Nephron progenitor cell (in vitro differentiated cells): ENCODE measurements at places on chromosomes 7 and 10.

GRCh38 chr10:804191-804781 is 114.8 kb upstream of the DIP2C start:
- peak; percentile 72 for DNase-seq

DNA sequence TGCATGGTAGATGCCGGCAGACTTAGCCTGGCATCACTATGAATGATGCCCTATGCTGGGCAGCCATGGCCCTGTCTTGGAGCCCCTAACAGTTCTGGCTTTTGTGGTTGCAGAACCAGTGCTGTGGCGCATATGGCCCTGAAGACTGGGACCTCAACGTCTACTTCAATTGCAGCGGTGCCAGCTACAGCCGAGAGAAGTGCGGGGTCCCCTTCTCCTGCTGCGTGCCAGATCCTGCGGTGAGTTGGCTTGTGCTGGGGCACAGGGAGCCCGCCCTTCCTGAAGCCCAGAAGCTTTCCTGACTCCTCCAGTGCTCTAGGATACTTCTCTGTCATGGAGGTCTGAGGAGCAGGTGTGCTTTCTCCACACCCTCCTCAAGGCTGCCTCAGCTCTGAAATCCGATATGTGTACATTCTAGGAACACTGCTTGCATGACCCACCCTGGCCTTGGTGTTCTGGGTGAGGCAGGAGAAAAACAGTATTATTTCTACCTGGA is 25.6 kb upstream of the SH2D4B start:
- DNase-seq: no peak

- DNase-seq: no peak
Observed at GRCh38 chr10:113718969-113719822, 32.3 kb upstream of the PLEKHS1 start.

DNA sequence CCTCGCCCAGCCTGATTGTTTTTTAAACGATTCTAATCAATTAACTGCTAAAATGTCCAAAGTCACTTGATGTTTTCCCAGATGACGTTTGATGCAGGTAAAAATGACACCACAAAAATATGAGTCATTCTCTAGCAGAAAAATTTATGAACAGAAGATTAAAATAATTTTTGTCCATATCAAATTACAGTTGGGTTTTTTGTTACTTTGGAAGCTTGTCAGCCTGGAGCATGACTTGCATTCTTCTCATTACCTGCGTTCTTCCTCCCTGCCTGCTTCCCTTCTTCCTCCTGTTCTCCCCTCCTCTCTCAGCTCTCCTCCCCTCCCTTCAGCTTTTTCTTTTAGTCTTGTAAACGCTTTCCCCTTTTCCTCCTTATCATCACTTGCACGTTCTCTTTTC is 18.7 kb downstream of the IL15RA start:
- no peak for DNase-seq

DNA sequence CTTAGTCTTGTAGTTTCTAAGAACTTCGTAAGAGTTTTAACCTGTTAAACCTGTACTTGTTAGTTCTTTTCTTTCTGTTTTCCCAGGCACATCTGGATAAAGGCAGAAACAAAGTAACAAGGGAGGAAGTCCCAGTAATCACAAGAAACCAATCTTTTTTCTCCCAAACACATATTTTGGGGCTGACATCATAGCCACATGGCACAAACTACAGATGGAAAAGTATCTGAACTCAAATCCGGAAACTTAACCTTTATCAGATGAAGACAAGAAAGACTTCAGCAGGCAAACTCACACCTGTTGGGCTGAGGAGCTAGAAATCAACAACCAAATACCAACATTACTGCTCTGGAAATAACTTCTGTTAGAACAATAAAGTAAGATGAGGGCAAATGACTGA is 67.1 kb downstream of the CUBN start:
- no peak for DNase-seq

DNA sequence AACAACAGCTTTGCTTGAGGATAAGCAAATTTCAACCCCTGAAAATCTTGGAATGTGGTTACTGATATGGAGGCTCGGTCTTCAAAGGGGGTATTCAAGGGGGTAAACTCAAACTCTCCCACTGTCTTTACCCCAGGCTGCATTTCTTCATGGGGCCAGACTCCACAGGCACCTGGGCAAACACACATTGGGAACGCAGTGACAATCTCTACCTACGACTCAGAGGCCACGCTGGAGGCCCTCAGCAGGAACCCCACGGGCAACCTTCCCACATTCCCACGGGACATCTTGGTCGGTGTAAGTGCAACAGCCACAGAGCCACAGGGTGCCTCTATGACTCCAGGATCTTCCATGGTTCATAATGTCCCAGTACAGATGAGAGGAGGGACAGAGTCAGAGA is 2.2 kb upstream of the INSIG1 start:
- no peak for DNase-seq

- DNase-seq: no peak
Observed at GRCh38 chr10:98608411-98608810, 161.7 kb upstream of the HPS1 start.

- no peak for DNase-seq
Observed at GRCh38 chr7:91289633-91290254, 25.5 kb downstream of the FZD1 start.

GRCh38 chr7:139523199-139523941 is at the start of gene CLEC2L:
TSS of gene CLEC2L (plus strand) at chr7:139523685. CDS start at chr7:139523928, 243 bp downstream.
- peak; percentile 72 for DNase-seq

- DNase-seq: no peak
Observed at GRCh38 chr10:61342858-61343572, 110.2 kb downstream of the TMEM26 start.

- no peak for DNase-seq
Observed at GRCh38 chr7:105389088-105389650, 448 bp upstream of the SRPK2 start.

GRCh38 chr7:98571986-98572385 is 45.1 kb upstream of the NPTX2 start:
- DNase-seq: no peak

- DNase-seq: no peak
Observed at GRCh38 chr7:55441774-55442522, 76.8 kb downstream of the LANCL2 start.

GRCh38 chr7:16991551-16991950 is 109.8 kb upstream of the AGR3 start:
- DNase-seq: no peak

GRCh38 chr7:130667593-130668257 is 823 bp downstream of the COPG2 start:
- no peak for DNase-seq

DNA sequence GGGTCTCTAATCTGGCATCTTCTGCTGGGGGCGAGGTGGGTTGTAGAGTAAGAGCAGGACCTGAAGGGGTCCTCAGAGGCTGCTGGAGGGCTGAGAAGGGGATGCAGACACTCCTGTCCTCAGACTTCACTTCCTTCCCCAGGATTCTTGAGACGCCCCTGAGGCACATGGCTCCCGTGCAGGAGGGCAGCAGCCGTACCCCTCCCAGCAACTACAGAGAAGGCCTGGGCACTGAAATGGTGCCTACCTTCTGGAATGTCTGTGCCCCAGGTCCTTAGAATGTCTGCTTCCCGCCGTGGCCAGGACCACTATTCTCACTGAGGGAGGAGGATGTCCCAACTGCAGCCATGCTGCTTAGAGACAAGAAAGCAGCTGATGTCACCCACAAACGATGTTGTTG is 52.0 kb downstream of the VWA2 start:
- DNase-seq: no peak

DNA sequence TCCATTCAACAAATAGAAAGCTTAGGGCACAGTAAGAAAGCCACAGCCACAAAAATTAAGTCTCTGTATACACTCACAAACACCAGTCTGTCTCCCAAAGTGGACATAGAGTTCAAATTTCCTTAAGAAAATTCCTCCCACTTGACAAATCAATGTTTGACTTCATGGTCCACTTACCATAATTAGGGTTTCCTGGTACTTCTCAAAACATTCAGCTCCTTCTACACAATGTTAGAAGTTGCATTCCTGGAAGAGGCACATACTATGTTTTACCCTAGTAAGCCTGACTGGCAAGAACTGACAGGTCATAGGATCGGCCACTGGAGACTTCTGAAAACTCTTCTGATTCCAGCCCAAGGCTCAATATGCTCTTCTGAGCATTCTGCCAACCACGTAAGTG is 70.5 kb downstream of the CPXM2 start:
- DNase-seq: no peak

- no peak for DNase-seq
Observed at GRCh38 chr7:137717811-137718271, 128.9 kb downstream of the DGKI start.

- no peak for DNase-seq
Observed at GRCh38 chr7:149706398-149706797, 67.0 kb downstream of the ZNF467 start.

DNA sequence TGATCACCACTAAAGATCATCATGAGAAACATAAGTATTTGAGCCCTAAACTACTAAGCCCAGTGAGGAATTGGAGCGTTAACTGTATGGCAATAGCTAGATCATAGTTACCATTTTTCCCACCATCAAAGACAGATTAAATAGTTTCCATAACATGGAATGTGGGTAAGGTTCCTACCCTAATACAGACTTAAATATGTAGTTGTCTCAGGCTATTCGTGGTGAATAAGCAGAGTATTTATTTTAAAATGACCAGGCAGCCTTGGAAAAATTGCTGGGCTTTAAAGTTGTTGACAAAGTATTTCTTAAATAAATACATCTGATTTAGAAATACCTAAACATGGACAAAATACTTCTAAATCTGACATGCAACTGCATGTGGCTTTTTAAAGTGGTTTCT is 106.8 kb downstream of the NT5C2 start:
- no peak for DNase-seq

DNA sequence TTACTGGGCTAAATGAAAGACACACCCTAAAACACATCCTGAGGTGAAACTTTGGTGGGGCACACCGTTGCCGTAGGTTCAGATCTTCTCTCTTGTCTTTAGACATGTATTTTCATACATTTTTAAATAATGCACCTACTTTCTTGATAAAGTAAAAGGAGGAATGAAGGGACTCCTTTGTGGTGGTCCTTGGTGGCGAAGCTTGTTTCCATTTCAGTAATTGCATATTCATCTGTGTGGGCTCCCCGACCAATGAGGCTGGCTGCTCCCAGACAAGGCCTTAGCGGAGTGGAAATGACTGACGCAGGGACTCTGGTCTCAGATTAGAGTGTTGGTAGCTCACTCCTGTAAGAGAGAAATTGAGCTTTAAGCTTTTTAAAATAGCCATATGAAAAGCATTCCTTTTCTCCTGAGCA is 815 bp downstream of the CCSER2 start:
- peak; percentile 24 for DNase-seq

- DNase-seq: no peak
Observed at GRCh38 chr10:78194539-78195402, 161.1 kb downstream of the RPS24 start.

DNA sequence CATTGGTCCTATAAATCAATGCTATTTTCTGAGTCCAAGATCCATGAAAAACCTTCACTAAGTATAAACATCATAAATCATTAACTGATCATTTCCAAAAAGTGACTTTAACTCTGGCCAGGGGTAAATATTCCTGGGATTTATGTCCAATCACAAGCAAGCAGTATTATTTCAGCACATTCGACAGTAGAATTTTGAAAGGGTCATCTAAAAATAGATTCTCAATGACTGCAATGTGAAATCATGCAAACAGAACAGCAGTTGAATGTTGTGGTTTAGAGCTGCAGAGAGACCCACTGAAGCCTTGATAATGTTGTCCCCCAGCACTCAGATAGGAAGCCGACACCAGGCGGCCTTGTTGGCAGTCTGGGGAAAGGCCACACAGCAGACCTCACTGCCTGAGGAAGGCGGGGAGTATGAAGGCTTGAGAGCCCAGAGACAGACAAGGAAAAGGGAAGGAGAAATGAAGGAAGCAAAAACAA is 38.1 kb downstream of the FAM107B start:
- peak; percentile 20 for DNase-seq

GRCh38 chr7:22823142-22823497 is 471 bp upstream of the TOMM7 start:
- DNase-seq: no peak

- DNase-seq: no peak
Observed at GRCh38 chr7:135716677-135717238, 11.2 kb downstream of the SLC13A4 start.

DNA sequence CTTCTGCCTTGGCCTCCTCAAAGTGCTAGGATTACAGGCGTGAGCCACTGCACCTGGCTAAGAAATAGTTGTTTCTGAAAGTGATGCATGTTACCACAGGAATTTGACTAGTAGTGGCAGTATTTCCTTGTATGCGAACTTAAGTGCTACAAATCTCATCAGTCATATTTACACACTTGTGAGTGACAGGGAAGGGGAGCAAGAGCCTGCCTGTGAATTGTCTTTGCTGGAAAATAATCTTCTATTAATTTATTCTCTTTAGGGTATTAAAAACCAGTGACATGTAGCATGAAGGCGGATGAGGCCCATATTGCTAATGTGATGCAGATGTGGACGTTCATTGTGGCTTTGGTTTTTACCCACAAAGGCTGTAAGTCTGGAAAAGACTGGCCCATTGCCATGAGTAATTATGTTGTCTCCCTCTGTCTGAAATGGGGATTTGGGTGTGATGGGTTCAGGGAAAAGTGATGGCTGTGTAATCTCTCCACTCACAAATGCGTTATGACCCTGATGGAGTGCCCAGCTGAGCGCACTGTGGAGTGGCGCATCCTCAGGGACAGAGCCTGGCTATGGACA is 97.6 kb downstream of the CCNY start:
- no peak for DNase-seq

DNA sequence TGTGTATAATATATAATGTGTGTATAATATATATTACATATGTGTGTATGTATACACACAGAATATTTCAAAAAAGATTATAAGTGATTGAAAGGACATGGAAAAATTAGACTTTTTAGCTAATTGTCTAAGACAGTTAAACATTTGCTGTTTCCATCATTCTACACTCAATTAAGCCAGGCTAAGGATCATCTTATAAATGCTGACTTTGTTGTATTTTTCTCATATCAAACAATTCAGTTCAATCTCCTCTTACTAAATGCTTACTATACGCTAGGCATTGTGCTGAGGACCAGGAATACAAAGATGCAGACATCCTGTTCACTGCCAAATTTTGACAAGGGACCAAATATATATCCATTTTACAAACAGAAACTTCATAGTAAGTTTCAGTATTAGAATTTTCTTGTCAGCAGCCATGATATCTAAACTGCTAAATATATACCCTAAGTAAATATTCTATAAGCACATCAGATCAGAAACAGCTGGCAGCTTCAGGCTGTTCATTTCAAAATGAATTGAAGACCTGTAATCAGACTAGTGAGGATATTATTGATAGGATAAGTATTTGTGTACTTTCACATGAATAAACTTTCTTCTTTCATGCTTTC is 10.3 kb upstream of the LRRN3 start:
- DNase-seq: no peak

DNA sequence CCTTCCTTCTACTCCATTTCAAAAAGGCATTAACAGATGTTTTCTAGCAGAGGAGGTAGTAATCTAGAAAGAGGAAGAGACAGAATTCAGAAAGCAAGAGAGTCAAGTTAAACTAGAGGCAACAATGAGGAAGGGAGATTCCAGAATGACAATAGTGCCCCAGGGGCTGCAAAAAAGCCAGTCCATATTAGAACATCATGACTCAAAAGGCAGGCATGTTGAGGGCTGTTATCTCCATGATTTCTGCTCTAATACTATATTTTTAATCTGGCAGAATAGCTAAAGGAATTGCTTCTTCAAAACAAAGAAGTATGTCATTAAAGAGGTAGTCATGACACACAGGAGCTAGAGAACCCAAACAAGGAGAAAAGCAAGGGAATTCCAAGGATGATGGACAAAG is 599.6 kb downstream of the INHBA start:
- no peak for DNase-seq
